ENCODE measurements at places on chromosomes 12 and 14.

DNA sequence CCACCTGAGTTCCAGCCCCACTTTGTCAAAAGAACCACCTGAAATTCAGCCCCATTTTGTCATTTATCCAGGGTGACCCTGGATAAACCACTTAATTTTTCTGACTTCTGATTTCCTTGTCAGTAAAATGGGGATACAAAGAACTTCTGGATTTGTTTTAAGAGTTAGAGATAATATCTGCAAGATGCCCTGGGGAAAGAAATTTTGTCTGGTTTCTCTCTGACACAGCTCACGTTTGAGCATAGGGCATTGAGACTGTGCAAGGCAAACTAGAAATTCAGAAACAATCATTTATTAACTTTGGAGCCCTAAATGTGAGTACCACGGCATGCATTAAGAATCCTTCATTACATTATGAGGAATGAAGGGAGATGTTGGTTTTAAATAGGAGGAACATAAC lies 37.2 kb downstream of the TMTC2 start:
- DNase-seq = no peak

DNA sequence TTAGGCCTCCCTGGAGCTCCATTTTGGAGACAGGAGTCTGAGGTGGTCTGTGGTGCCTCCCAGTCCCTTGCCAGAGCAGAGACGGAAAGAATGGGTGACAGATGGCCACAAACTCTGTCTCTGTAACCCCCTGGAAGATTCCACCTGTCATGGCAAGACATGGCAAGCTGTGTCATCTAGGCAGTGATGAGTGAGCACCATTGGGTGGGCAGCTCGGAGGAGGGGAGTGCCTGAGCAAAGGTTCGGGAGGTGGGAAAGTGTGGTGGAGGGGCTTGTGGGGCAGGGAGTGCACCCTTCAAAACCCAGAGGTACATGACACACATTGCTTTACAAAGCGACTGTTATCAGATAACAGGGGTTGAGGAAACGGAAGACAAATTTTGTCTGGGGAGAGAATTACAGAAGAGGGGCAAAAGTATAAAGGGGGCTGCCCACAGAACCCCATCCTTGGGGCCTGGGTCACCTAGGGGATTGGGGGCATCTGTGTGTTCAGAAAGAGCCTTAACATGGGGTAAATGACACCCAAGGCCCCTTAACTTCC lies 3.5 kb downstream of the RIN3 start:
- no peak for DNase-seq

GRCh38 chr12:28817524-28817923 lies 331.6 kb upstream of the FAR2 start:
- DNase-seq = no peak

DNA sequence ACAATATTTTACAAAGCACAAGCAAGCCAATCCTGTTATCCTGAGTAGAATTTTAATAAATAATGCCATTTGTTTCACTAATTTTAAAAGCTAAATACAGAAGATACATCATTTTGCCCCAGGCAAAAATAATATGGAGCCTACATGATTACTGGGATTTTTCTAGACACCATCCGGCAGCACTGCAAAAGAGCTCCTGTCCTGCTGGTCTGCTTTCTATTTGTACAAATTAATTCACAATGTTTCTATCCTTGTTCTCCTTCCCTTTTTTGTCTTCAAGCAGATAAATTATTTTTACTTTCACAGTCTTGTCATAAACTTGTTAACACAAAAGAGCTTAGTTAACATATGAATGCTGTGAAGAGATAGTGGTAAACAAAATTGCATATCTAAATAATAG lies 4.6 kb downstream of the SIX1 start:
- no peak for DNase-seq

DNA sequence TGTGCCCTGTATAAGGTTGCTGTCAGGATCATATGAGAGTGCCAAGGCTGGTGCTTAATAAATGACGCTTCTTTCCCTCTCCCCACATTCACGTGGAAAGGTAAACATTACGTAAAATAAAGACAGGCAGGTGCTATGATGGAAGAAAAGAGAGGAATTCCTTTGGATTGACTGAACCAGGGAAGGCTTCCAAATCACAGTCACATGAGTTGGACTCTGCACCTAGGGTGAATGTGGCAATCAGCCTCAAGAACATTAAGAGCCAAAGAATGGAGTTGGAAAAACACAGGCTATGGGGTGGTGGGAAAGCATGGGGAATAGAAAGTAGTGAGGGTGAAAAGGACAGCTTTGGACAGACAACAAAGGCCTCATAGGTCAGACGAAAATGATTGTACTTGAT lies 473.1 kb downstream of the VRK1 start:
- DNase-seq = no peak

- no peak for DNase-seq
Measured at GRCh38 chr12:88579601-88580050, 645 bp downstream of the KITLG start.

- DNase-seq = no peak
Measured at GRCh38 chr12:99195474-99195873, 452.1 kb upstream of the GARIN6 start.

GRCh38 chr12:23099104-23099503 lies 474.1 kb downstream of the ETNK1 start:
- DNase-seq = no peak

DNA sequence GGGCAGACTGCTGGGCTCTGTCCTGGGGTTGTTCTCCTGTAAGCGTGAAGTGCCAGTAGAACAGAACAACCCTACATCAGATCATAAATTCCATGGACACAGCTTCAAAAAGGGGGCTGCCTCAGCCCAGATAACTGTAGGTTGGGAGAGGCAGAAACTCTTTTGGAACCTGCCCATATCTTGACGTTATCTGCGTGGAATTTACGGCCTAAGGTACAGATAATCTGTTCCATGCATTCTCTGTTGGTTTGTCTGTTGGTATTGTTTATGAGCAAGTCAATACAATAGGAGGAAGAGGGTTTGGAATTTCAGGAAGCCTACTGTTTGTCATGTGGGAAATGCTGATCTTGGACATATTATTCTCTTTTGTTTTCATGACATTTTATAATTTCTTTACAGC lies 36.7 kb downstream of the SLC25A47 start:
- no peak for DNase-seq

GRCh38 chr14:77044783-77045237 lies 16.3 kb upstream of the IRF2BPL start:
- DNase-seq = no peak

GRCh38 chr12:26749781-26750180 lies 83.2 kb downstream of the ITPR2 start:
- DNase-seq = no peak

GRCh38 chr12:63151623-63152320 lies 771 bp upstream of the AVPR1A start:
- DNase-seq = peak; percentile 21

- no peak for DNase-seq
Measured at GRCh38 chr14:69479696-69480095, 4.8 kb upstream of the PLEKHD1 start.

DNA sequence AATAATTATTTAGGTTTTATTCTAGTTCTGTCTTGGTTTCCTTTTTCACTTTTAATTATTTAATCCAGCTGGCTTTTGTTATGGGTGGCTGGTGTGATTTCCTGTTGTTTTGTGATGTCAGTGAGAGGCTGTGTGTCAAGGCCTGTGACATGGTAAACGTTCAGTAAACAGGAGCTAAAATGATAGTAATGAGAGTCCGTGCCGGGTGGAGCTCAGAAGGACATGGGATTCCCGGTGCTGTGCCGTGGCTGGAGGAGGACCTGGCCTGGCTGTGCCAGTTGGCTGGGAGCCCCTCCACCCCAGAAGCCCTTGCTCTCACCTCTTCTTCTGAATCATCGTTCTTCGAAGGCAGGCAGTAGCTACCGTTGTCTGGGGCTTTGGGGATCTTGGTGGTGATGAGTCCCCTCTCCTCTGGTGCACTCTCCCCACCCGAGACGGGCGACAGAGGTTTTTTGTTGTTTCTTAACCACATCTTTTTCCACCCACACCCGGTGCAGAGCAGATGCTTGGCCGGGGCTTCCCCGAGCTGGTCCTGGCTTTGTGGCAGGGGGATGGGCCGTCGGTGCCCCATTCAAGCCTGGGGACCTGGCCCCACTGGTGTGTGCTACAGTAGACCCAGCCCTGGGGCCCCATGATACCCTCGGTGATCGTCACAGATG lies 29.1 kb downstream of the SH2B3 start:
- no peak for DNase-seq

DNA sequence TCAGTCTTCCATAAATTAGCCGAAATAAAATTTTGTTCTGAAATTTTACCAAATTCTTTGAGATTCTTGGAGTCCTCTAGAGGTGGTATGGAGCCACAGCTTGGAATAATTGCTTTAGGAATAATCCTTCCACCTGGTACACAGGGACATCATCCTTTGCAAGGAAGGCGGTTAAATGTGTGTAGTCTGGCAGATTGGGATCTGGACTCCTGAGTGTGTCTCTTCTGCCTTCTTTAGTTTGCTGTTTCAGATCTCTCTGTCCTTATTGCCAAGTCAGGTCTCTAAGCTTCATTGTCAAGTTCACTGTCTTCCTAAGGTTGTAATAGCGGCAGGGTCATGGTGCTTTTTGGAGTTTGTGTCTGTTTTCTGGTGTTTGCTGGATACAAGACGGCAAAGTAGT lies 393.9 kb upstream of the RGS6 start:
- no peak for DNase-seq

GRCh38 chr14:96693987-96694386 lies 103.2 kb upstream of the VRK1 start:
- no peak for DNase-seq

DNA sequence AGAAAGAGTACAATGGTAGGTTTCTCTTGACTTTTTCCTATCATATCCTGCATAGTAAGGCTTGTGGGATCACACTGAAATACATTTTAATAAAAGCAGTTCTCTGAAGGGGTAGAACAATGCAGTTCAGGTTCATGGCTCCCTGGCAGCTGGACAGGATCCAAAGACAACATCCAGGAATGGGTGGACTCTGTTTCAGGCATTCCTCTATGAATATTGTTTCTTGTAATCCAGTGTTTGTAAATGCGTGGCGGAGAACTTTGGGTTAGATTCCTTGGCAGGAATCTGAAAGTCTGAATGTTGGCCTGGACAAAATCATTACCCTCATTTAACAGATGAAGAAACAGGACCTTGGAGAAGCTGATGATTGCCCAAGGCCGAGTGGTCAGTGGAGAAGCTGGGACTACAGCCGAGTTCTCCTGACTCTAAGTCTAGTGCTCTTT lies 43.5 kb downstream of the SYNE2 start:
- no peak for DNase-seq

GRCh38 chr12:121828306-121828705 lies 24.5 kb downstream of the SETD1B start:
- no peak for DNase-seq

GRCh38 chr14:99125113-99125512 lies 146.9 kb downstream of the BCL11B start:
- no peak for DNase-seq

DNA sequence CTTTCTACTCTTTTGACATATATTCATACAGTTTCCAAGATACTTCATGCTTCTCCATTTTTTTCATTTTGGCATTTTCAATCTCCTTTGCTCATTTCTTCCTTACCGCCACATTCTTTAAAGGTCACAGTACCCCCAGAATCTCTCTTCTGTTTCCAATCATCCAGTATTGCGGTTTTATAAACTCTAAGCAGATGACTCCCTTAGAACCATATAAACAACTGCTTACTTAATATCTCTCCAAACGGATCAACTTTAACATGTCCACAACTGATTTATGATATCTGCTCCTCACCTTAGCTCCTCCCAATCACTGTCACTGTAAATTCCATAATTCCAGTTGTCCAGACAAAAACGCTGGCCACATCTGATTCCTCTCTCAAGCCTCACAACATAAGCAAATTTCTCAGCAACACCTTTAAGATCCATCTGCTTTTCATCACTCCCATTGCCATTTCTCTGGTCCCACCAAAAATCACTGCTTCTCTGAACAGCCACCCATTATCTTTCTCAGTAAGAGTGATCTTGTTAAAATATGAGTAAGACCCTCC lies 49.6 kb downstream of the HNRNPC start:
- DNase-seq = no peak

DNA sequence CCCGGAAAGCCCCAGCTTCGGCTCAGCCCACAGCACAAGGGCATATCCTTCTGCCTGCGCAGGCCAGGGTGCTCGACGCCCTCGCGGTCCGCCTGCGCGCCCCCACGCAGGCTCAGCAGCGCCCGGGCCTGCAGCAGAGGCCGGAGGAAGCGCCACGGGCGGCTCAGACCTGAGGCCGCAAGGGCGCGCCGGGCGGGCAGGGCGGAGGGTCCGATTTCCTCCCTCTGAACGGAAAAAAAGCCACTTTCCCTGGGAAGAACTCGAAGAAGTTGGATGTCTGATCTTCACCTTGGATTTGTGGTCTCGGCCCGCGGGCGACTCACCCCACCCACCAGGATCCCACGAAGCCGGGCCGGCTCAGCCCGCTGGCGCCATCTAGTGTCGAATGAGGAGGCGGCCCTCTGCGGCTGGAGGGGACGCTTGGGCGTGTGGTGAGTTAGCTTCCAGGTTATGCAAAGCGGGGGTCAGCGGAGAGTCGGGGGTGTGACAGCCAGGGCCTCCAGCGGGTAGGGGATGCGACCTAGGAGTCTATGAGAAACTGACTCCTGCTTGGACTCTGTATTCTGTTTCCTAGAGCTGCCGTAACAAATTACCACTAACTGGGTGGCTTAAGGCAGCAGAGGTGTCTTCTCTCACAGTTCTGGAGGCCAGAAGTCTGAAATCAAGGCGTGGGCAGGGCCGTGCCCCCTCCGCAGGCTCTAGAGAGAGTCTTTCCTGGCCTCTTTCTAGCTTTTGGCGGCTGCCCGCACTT lies 40.0 kb upstream of the SRSF5 start:
- peak; percentile 82 for DNase-seq

GRCh38 chr14:79701371-79701770 lies 509.9 kb downstream of the DIO2 start:
- no peak for DNase-seq

DNA sequence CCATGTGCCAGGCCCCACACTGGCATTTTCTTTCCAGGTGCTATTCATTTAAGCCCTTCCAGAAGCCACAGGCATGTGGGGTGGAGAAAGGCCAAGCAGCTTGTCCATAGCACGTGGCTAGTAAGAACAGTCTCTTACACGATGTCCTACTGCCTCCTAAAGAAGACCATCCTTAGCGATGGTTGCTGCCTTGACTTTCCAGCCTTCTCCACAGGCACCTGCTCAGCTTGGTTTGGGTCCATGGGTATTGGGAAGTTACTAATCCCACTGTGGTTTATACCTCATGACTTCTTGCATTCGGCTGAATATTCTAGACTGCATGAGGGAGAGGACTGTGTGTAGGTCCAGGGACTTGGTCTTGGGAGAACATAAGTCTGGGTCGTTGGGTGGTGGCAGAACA lies 49.2 kb downstream of the NINJ2 start:
- DNase-seq = no peak

All from GM12891 (cell line).